NT2/D1 (cell line): ENCODE measurements at places on chromosomes 5 and 9.

- peak; percentile 47 for DNase-seq
These were observed 9.6 kb downstream of the ENG start for GRCh38 chr9:127844821-127845359.

DNA sequence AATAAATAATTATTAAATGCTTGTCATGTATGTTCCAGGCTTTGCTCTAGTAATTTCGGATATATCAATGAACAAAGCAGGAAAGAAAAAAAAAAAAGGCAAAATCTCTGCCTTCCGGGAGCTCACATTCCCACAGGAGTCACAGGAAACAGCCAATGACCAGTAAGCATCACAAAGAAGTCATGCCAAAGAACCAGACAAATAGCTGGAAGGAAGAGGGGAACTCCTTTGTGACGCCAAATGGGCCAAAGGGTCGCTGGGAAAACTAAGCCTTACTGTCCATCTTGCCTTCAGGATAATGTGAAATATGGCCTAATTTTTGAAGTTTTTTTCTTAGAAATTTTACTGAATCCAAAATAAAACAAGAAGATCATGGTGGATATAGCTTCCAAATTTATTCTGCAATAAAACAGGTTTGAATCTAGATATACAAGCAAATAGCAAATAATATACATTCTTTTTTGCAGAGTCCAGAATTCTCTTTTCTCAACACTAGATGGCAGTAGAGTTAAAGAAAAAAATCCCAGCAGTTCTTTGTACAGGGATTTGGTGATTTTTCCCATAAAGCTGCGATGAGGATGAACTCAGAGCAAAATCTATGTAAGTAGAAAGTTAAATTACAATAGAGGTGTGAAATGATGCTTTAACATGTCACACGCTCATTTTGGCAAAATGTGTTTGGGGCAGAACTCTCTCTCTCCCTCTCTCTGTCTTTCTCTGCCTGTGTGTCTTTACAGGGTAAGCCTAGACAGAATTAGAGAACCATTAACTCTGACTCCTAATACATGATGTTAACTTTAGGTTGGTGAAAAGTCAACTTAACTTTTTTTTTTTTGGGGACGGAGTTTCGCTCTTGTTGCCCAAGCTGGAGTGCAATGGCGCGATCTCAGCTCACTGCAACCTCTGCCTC is 60.0 kb upstream of the TUT7 start:
- DNase-seq = no peak

GRCh38 chr9:131237931-131238401 is 38.3 kb downstream of the FAM78A start:
- DNase-seq = no peak

DNA sequence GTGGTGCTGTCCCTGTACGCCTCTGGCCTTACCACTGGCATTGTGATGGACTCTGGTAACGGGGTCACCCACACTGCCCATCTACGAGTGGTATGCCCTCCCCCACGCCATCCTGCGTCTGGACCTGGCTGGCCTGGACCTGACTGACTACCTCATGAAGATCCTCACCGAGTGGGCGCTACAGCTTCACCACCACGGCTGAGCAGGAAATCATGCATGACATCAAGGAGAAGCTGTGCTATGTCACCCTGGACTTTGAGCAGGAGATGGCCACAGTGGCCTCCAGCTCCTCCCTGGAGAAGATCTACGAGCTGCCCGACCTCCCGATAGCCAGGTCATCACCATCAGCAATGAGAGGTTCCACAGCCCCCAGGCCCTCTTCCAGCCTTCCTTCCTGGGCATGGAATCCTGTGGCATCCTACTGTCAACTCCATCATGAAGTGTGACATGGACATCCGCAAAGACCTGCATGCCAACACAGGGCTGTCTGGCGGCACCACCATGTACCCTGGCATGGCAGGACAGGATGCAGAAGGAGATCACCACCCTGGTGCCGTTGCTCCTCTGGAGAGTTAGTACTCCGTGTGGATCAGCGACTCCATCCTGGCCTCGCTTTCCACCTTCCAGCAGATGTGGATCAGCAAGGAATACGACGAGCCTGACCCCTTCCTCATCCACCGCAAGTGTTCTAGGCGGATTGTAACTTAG is 434.2 kb upstream of the RGMB start:
- no peak for DNase-seq

DNA sequence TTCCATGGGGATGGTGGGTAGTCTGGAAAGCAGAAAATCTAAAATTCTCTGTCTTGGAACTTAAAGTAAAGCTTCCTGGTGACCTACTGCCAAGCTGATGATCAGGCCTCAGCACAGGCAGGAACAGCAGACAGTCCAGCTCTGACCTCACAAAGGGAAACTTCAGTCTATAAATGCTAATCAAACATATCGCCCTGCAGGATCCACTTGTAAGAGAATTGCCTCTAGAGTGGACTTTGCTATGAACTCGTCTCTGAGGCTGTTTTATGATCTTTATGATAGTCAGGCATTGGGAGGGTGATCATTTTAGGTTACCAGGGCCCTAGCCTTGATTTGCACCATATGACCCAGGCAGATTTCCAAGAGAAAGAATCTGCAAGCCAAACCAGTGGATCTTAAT is 67.6 kb upstream of the SELENOP start:
- no peak for DNase-seq
